ENCODE measurements at places on chromosomes 2 and 18. TPM values are rescaled to one million over a fixed set of nuclear protein-coding genes. Genes with fewer than 3 reads are reported as not detected.

The TMEM185B gene
- total RNA-seq = 20.3 TPM

The TUBA3E gene
- total RNA-seq = not detected

GRCh38 chr2:19195661-19196060 is 162.8 kb downstream of the OSR1 start:
- DNase-seq = no peak

The LYPD6B gene
- total RNA-seq = not detected

- no peak for DNase-seq
Observed at GRCh38 chr2:1787755-1788477, 43.6 kb upstream of the PXDN start.

DNA sequence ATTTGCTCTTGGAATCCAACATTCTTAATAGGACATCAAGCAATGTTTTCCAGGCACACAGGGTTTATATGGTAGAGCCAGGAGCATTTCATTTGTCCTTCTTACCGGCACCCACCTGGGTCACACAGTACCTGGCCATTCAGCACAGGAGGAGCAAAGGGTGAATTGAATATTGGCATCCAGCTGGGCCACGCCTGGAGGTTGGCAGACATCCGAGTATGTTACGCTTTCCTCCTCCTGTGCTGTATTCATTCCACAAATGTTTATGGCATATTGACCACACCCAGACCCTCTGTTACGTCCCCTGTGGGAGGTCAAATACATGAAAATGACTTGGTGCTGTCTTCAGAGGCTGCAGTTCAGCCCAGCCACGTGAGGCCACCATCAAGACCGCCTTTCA is 206.2 kb downstream of the RTP5 start:
- DNase-seq = no peak

- no peak for DNase-seq
Observed at GRCh38 chr2:114729026-114729425, 286.6 kb downstream of the DPP10 start.

- no peak for DNase-seq
Observed at GRCh38 chr2:28588292-28588670, 92.4 kb downstream of the PLB1 start.

All from CD4-positive, alpha-beta memory T cell (primary cell).